ENCODE measurements at places on chromosomes 3 and 15. TPM values are rescaled to one million over a fixed set of nuclear protein-coding genes. Genes with fewer than 3 reads are reported as not detected.

The PIERCE2 gene
- not detected for total RNA-seq

The RASL12 gene
- not detected for total RNA-seq

The ADAMTS7 gene
- total RNA-seq, result not detected

DNA sequence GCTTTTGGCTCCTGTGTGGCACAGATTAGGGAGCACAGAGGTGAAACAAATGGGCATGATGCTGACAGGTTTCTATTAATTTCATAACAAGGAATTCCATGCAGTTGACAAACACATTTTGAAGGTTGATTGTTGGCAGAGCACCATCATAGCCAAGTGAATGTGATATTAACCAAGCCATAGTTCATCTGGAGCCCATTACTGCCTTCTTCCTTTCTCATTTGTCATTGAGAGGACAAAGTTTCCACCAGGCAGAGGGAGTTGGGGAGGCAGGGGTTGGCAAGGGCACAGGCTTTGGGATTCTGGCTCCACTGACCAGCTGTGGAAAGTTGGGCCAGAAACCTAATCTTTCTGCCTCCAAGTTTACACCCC, 325.2 kb downstream of the MFSD1 start:
- no peak for DNase-seq

DNA sequence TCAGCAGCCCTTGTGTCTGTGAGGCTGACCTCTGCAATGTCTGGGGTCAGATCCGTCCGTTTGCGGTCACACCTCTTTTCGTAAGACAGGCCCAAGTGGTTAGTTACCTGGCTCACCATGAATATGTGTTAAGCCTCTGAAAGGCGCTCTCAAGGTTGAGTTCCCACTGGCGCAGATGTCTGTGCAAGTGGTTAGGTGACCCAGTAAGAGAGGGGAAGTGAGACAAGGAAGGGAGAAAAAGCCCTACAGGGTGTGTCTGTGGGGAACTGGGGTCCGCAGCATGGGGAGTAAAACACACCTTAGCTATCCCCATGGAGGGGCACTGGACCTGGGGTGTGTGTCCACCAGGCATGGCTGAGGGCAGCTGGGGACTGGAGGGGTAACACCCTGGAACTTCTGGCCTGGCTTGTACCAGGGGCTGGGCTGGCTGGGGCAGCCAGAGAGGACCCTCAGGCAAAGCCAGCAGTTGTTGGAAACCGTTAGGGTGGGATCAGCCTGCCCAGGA, 391.6 kb upstream of the PROK2 start:
- no peak for DNase-seq

GRCh38 chr3:154584974-154585373, 155.0 kb upstream of the GPR149 start:
- no peak for DNase-seq

DNA sequence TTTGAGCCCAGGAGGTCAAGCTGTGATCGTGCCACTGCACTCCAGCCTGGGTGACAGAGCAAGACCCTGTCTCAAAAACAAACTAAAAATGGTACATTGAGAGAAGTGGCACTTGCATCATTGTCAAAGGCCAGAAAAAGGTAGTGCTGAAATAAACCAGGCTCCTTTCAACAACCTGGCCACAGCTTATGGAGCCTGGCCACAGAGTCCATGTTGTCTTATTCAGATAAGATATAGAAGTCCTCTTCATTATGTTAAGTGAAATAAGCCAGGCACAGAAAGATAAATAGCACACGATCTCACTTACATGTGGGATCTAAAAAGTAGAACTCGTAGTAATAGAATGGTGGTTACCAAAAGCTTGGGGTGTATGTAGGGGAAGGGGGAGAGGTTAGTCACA, 34.8 kb downstream of the EMC4 start:
- no peak for DNase-seq

DNA sequence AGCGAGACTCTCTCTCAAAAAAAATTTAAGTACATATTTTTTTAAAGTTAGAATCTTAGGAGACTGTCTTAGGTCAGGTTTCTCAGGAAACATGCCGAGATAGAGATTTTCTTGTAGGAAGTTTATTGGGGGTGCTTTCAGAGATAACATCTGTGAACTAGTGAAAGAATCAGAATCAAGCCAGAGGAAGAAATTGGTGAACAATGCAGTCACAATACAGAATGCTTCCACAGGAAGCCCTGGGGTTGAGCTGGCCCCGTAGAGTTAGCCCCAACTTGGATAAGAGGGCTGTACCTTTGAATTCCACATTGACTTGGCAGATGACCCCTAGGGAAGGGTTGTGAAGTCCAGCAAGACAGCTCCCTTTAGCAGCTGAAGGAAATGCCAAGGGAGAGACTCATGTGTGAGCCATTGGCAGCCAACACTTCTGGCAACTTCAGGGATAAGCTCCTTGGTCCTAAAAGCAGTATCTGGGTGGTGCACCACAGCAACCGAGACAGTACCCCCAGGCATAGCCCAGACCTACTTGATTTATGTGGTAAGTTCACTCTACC, 7.1 kb upstream of the PLCB2 start:
- DNase-seq, result no peak

DNA sequence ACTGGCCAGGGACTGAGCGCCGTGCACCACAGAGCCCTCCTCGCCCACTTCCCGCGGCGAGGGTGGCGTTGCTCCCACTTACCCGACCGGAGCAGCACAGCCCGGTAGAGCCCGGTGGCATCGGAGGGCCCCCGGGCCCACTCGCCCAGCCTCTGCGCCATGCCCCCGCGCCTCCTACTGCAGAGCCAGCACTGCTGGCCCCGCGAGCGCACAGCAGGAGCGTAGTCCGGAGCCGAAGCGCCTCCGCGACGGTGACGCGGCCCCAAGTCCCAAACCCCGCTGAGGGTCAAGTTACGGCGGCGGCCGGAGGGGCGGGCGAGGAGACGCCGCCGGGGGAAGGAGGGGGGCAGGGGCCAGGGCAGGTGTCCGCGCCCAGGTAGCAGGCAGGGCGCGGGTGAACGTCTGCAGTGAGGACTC, 9.6 kb upstream of the FAM107A start:
- no peak for DNase-seq

GRCh38 chr3:14980689-14981088, 33.3 kb downstream of the NR2C2 start:
- DNase-seq, result no peak
